ENCODE measurements at places on chromosomes 7 and 10. TPM values are rescaled to one million over a fixed set of nuclear protein-coding genes. Genes with fewer than 3 reads are reported as not detected.

DNA sequence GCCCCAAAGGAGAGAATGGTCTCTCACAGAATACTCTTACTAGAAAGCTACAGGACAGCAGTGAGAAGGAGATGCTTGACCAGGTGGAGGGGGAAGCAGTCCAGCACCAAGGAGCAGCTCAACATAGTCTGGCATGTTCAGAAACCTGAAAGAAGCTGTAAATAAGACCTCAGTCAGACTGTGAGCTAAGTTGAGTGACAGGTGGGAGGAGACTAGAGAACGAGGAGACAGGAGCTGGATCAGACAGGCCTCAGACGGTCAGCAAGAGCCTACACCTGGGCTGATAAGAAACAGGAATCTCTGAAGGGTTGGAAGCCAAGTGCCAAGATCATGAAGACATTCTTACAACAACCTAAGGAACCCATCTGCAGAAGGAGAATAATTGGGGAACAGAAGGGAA lies 54.5 kb downstream of the ELMO1 start:
- H3K36me3 ChIP-seq = no peaks in the 10 kb centered on the region
- H3K27ac ChIP-seq = no peak overlapping the region

- peaks cover 15% of the 10 kb centered on the region for H3K4me1 ChIP-seq
- DNase-seq = no peak
- H3K27ac ChIP-seq = no peak overlapping the region
- H3K27me3 ChIP-seq = no peaks in the 10 kb centered on the region
These were observed 230.8 kb downstream of the CXCL12 start for GRCh38 chr10:44153918-44154670.

Gene ITPRID1
- not detected for total RNA-seq

Gene CCDC146
- 20.6 TPM for total RNA-seq

Gene PIK3CG
- 4.4 TPM for total RNA-seq

Gene NPY4R
- 0.49 TPM for total RNA-seq

Gene SKIDA1
- total RNA-seq = 2.7 TPM

Gene PITX3
- not detected for total RNA-seq

- H3K27me3 ChIP-seq = no peaks in the 10 kb centered on the region
- no peak overlapping the region for H3K4me3 ChIP-seq
These were observed 41.9 kb upstream of the DAGLB start for GRCh38 chr7:6489612-6490011.

- no peaks in the 10 kb centered on the region for H3K27me3 ChIP-seq
- H3K4me3 ChIP-seq = no peak overlapping the region
- peak; percentile 40 for DNase-seq
- H3K36me3 ChIP-seq = no peaks in the 10 kb centered on the region
These were observed 48.7 kb upstream of the SHH start for GRCh38 chr7:155860840-155861479.

GRCh38 chr10:114911801-114912469 lies 26.1 kb upstream of the TRUB1 start:
- no peak overlapping the region for H3K4me3 ChIP-seq
- no peaks in the 10 kb centered on the region for H3K4me1 ChIP-seq
- no peak for DNase-seq
